Kidney (tissue), 22 donors: ENCODE measurements at places on chromosomes 1 and 21.

- DNase-seq, result no peak
Observed at GRCh38 chr21:31117128-31117916, 79.0 kb upstream of the KRTAP19-8 start.

DNA sequence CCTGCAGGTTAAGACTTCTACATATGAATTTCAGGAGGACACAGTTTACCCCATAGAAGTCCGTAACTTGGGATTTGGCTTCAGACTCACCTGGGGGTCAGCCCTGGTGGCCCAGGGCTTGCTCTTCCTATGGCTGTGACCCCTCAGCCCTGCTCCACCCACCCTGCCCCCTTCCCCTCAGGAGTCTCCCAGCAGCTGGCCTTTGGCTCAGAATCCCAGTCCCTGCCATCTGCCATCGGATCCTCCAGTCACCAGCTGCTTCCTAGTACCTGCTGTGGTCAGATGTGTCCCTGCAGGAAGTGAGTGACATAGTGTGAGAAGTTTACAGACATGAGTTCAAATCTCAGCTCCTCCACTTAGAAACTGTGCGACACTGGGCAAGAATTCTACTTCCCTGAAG is 332.6 kb downstream of the NPHP4 start:
- no peak for DNase-seq

GRCh38 chr1:182143825-182144645 is 82.5 kb upstream of the ZNF648 start:
- DNase-seq, result peak; percentile 93

DNA sequence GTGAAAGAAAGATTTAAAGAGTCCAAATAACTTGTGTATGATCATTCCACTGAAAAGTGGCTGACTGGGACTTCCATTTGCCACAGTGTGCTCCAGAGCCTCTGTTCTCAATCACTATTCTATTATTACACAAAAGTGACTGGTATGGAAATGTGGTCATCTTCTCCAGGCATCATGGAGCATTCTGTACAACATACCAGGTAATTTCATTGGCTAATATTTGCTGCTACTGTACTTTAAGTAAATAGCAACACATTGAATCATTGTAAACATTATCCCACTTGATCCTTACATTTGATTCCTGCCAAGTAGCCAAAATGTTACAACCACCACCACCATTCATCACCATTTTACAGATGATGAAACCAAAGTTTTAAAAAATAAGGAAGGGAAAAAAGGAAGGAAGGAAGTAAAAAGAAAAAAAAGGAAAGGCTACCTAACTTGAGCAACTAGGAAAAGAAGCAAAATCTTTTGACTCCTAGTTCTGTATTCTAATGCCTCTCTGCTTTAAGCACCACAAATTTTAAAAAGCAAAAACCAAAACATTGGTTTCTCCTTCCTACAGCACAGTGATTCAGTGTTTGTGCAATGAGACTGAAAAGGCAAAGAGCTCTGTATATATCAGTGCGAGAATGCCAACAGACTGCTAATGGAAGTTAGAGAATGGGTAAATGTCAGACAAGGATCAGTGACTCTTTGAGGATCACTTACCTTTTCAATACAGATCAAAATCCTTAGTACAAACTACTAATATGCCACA is 361.4 kb upstream of the PTBP2 start:
- DNase-seq, result no peak
